ENCODE measurements at places on chromosomes 6 and 20. TPM values are rescaled to one million over a fixed set of nuclear protein-coding genes. Genes with fewer than 3 reads are reported as not detected.
A peak's percentile ranks its signal among the peaks of the same experiment; 100 is the strongest.

The CRISP2 gene
- 0.60 TPM for total RNA-seq

GRCh38 chr6:134347885-134348805 lies 30.2 kb upstream of the SGK1 start:
- DNase-seq, result peak; percentile 62

- no peak for DNase-seq
These were observed 42.6 kb upstream of the SCML4 start for GRCh38 chr6:107866606-107867301.

GRCh38 chr6:167711768-167712730 lies 114.7 kb upstream of the AFDN start:
- no peak for DNase-seq

DNA sequence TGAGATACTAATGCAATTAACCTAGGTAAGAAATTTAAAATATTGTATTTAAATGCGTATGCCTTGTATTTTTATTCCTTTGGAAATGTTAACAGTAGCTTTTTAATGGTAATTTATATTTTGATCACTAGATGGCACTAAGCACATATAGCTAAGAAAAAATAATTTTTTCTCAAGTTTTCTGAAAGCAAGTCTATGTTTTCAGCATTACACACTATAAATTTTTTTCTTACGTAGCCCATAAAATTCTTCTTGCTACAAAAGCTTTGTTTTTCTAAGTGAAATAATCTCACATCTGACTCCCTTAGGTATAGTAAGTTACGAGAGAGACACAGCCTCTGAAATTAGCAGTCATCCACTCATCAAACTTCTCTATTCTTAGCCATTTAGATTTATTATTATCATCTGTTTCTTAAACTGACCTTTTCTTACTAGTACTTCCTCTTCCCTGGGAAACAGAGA lies 35.7 kb downstream of the TSPYL4 start:
- DNase-seq, result no peak

GRCh38 chr6:15512126-15512525 lies 150.7 kb downstream of the DTNBP1 start:
- no peak for DNase-seq

The TREML2 gene
- total RNA-seq, result 0.16 TPM

GRCh38 chr6:17212546-17213371 lies 68.4 kb upstream of the RBM24 start:
- peak; percentile 53 for DNase-seq

DNA sequence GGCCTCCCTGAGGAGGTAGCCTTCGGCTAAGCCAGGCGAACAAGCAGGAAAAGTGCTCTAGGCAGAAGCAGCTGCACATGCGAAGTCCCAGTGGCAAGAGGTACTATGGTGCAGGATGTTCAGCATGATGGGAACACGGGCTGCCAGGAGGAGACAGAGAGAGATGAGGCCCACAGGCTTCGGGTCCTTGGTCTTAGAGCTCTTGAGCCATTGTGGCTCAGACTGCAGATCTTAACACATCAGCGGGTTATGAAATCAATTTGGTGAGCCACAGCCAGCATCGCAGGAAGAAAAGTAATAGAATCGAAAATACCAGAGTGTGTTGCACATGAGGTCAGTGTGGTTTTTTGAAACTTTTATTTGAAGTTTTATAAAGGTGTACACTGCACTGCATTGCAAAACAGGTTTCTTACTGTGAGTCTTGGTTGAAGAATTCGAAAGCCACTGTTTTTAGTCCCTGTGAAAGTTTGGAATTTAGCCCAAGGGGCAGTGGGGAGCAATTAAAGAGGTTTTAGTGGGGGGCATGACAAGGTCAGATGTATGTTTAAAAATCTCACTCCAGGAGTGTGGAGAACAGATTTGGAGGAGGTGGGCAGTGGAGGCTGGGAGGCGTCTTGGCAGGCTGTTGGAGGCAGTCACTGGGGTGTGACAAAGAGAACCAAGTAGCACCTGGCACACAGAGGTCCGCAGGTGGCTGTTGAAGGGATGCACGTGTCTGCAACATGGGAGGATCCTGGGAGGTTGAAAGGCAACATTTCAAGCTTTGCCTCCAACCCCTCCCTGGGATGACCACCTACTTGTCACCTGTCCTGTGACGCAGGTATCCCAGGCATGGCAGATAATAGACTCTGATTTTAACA lies 69.3 kb downstream of the EYA2 start:
- no peak for DNase-seq

The BIRC7 gene
- total RNA-seq, result 0.60 TPM

Data from ureter (tissue), 1 donor.